Urinary bladder (tissue), 4 donors: ENCODE measurements at places on chromosomes 2 and 18. TPM values are rescaled to one million over a fixed set of nuclear protein-coding genes. Genes with fewer than 3 reads are reported as not detected.

DNA sequence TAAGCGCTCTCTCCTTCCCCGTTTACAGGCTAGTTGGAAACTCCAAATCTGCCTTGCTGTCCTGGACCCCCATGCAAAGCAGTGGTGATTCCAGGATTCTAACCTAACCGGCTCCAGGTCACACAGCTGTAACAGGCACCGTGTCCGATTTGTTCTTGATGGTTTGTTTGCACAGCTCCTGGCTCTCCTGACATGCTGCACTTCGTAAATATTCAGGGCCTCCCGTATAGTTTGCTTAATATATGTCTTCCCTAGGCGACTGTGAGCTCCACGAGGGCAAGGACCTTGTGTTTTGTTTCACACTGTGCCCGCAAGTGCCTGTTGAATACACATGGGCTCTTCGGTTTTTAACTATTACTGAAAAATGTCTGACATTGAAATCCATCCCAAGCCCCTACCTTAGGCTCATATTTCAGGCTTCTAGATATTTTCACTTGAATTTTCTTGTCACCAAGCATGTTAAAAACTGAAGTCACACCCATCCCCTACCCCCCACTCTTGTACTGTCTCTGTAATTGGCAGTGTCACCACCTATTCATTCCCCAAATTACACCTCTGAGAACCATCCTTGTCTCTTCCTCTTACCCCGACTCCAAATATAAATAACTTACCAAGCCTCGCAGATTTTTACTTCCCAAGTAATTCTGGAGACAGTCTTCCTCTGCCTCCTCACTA lies 1.0 kb upstream of the PUM2 start:
- DNase-seq = no peak

Gene GPR45
- polyA plus RNA-seq = not detected

- DNase-seq = no peak
Observed at GRCh38 chr2:49113046-49113445, 41.3 kb downstream of the FSHR start.

Gene CNGA3
- polyA plus RNA-seq = 0.15 TPM

DNA sequence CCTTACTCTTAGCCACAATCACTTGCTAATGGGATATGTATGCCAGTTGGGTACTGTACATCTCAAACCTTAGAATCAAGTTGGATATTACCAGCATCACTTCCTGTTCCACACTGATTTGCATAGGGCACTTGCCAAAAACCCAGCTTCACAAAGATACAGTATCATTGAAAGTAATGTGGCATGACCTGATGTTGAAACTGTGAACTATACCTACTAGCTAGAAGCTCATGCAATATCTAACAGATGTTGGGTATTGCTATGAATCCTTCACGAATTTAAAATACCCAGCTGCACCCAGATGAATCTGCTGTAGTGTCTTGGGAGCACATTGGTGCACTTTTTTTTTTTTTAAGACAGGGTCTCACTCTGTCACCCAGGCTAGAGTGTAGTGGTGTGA lies 6.5 kb upstream of the STAMBP start:
- no peak for DNase-seq

Gene RTP5
- polyA plus RNA-seq = 0.06 TPM

Gene KIF5C
- polyA plus RNA-seq = 2.8 TPM

- no peak for DNase-seq
Observed at GRCh38 chr2:54595161-54595803, 128.2 kb upstream of the EML6 start.
